ENCODE measurements at places on chromosomes 1 and 21.

- no peak for DNase-seq
Observed at GRCh38 chr1:7185721-7186120, 400.5 kb downstream of the CAMTA1 start.

- DNase-seq = no peak
Observed at GRCh38 chr1:214026985-214027384, 39.2 kb downstream of the PROX1 start.

- DNase-seq = no peak
Observed at GRCh38 chr1:14625996-14626395, 27.5 kb downstream of the KAZN start.

DNA sequence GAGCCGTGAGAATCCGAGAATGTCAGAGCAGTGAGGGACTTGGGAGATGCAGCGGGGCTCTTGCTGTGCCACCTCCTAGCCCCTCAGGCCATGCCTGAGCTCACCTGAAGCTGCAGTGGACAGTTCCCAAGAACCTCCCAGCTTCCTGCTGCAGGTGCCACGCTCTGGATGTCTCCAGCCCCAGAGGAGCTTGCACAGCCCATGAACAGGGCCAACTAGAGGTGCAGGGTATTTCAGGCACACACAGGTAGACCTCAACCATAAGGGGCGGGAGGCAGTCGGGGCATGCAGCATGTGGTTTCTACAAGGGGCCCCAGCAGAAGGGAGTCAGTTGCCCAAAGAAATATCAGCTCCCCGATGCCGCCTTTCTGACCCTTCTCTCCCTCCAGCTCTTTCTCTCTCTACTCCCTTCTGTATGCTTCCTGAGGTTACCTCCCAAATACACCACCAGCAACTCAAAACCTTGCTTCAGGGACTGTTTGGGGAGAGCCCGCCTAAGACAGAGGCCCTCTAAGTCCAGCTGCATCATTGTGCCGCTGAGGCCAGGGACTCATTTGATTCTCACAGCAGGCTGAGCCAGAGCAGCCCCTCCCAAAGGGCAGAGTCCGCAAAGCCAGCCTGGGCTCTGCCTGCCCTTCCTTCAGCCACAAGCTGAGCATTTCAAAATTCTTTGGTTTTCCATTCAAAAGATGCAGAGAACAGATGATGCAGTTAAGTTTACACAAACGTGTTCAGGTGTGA is 209.8 kb downstream of the MATN1 start:
- no peak for DNase-seq

GRCh38 chr1:171738911-171739310 is 3.0 kb downstream of the VAMP4 start:
- no peak for DNase-seq

DNA sequence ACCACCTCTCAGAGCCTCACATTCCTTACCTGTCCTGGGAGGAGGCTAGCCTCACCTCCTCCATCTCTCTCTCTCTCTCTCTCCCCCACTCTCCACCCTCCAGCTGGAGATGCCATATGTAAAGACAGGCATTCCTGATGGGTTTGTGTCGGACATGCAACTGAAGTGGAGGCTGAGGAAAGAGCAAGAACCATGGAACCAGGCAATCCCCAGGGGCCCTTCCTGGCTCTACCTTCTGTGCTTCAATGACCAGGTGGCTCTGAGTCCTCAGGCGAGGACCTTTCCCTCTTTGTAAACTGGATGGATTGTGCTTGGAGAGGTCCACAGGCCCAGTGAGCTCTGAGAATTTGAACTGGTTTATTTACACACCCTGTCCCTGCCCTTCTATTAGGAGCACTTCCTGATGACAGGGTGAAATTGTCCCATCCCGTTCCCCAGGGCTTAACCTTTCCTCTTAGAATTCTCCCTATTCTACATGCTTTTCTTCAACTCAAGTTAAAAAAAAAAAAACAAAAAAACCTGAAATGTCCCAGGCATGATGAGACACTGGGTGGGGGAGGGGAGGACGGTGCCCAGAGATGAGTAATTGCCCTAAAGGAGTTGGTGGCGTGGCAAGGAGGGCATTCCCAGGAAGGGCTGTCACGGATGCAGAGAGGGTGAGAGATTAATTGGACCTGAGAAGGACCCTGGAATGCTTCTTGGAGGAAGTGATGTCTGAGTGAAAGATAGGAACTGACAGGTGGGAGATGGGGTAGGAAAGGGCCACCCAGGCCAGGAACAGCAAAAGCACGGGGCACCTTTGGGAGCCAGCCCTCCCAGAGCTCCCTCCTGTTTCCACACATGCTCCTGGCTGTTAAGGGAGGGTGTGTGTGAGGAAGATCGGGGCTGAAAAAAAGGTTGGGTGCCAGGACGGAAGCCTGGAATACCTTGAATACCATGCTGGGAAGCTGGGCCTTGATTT is 50.2 kb upstream of the WASF2 start:
- DNase-seq = no peak

- DNase-seq = no peak
Observed at GRCh38 chr1:61636814-61637213, 88.1 kb downstream of the TM2D1 start.

DNA sequence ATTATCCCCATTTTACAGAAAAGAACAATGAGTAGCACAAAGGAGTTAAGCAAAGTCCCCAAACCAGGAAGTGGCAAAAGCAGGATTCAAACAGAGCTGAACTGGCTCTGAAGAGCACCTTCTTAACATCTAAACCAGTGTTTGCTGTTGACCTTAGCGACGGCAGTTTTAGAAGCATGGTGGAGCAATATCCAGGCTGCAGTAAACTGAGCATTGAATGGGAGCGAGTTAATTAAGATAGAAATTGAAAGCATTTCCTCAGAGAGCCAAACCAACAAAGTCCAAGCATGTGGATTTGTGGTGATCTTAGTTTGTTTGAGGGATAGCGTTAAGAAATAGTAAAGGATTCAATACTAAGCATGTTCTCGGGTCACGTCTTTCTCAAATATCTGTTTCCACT is 13.4 kb upstream of the ZNF281 start:
- DNase-seq = no peak
